ENCODE measurements at places on chromosomes 13 and 19.

DNA sequence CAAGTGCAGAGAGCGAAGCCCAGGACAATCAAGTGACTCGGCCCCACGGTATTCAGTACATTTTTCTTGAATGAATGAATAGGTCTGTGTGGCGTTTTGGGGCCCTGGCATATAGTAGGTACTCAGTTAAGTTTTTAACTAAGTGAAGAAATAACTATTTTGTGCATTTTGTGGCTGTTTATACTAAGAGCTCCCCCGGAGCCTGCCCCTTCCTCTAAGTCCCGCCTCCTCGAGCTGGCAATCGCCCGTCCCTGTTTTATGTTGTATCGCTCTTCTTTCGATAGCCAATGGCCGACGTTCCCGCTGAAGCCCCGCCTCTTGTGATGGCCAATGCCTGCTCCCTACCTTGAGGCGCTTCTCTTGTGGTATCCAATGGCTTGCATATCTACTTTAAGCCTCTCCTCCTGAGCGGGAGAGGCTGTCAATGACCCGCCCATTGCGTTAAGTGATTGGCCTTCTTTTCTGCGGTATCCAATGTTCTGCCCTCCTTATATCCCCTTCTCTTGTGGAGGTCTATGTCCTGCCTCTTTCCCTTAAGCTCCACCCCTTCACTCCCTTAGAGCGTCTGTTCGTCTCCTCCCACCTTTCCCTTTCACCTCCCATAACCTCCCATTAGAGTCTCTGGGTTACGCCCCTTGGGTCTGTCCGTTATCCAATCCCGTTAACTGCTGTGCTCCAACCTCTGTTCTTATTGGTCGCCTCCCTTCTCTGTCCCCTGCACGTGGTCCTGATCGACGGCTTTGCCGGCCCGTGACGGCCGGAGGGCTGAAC lies 509 bp upstream of the HDGFL2 start:
- DNase-seq: peak; percentile 100

- DNase-seq: no peak
Observed at GRCh38 chr19:8141726-8142512, 7.5 kb downstream of the FBN3 start.

GRCh38 chr13:96011291-96011872 lies 41.8 kb downstream of the UGGT2 start:
- no peak for DNase-seq

GRCh38 chr13:52033039-52033438 lies 8.5 kb downstream of the UTP14C start:
- DNase-seq: no peak

DNA sequence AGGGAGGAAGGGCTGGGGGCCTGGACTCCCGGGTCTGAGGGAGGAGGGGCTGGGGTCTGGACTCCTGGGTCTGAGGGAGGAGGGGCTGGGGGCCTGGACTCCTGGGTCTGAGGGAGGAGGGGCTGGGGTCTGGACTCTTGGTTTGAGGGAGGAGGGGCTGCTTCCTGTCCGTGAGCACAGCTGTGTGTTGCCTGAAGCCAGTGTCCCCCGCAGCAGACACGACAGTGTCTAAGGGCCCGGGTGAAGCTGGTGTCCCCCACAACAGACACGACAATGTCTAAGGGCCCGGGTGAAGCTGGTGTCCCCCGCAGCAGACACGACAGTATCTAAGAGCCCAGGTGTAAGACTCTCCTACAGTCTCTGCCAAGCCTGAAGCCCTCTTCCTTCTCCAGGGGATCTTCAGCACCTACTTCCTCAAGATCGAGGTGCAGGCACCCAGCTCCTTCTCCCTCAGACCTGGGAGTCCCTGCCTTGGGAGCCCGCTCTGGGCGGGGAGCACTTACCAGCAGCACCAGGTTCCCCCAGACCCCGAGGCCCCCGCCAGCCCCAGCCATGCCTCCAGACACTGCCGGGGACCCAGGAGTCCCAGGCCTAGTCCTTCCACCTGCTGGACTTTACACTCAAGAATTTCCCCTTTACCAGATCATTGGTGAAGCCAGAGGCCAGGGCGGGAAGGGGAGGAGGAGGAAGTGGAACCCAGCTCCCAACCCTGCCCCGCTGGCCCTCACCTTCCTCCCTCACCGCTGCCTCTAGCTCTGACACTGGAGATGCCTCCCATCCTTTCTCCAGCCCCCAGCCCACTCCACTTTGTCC lies at the start of gene PTPRH:
Gene PTPRH (minus strand): TSS at position 622 of the 813 bp plus-strand sequence. CDS start 68 bp downstream, at position 554.
- DNase-seq: no peak

- no peak for DNase-seq
Observed at GRCh38 chr19:28326746-28327145, 886.2 kb downstream of the UQCRFS1 start.

GRCh38 chr19:32368787-32369186 lies 23.4 kb downstream of the ZNF507 start:
- DNase-seq: no peak

DNA sequence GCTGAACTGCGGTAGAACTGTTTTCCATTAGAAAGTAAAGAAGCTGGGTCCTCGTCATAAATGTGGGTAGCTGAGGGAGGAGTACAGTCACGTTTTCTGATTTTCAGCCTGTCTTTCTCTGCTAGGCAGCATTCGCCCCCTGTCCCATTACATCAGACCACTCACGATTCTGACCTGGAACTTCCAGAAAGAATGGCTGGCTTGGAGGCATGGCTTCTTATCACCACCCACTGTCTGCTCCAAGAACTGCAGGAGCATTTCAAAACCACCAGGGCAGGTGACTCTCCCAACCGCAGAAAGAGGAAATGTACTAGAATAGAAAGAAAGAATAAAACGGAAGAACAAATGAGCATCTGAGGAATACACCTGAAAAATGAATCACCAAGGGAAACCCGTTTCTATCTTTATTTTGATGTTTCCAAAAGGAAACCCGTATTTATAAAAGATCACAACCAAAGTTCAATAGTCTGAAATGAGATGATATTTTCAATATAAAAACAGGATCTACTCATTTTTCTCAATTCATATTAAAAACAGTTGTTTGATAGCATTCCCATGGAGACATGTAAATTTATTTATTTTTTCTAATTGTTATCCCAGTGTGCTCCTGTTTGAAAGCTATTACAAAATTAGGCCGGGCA lies 22.1 kb upstream of the POMP start:
- DNase-seq: no peak

- DNase-seq: no peak
Observed at GRCh38 chr13:81319351-81319750, 978.4 kb upstream of the SPRY2 start.

GRCh38 chr13:51083706-51084105 lies 27.4 kb downstream of the C13orf42 start:
- no peak for DNase-seq

- no peak for DNase-seq
Observed at GRCh38 chr13:99422586-99423220, 78.6 kb upstream of the TM9SF2 start.

DNA sequence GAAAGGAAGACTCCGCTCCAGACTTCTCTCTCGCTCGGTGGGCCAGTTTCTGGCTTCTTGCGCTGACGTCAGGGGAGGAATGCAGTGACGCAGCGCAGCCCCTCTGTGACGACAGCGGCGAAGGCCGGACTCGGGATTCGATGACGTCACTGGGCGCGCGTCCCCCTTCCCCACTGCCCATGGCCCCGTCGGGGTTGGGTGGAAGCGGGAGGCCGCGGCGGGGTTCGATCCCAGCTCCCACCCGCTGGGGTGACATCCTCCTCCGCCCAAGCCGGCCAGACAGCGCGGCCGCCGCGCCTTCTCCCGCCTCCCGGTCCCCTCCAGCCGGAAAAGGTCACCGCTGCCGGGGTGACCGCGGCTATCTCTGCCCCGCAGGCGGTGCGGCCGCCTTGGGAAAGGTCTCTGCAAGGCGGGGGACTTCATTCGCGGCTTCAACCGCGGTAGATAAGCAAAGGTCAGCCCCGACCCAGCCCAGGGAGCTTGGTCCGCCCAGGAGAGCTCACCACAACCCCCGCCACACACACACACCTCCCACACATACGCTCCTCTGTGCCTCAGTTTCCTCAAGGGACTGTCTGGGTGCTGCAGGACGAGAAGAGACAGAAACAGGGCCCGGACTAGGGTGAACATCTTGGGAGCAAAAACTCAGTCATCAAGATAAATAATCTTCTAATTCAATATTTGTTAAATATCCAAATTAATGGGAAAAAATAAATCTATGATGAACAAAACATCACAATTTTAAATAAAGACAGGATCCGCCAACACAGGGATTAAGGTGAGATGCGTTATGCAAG lies 844 bp upstream of the RFX1 start:
- no peak for DNase-seq

DNA sequence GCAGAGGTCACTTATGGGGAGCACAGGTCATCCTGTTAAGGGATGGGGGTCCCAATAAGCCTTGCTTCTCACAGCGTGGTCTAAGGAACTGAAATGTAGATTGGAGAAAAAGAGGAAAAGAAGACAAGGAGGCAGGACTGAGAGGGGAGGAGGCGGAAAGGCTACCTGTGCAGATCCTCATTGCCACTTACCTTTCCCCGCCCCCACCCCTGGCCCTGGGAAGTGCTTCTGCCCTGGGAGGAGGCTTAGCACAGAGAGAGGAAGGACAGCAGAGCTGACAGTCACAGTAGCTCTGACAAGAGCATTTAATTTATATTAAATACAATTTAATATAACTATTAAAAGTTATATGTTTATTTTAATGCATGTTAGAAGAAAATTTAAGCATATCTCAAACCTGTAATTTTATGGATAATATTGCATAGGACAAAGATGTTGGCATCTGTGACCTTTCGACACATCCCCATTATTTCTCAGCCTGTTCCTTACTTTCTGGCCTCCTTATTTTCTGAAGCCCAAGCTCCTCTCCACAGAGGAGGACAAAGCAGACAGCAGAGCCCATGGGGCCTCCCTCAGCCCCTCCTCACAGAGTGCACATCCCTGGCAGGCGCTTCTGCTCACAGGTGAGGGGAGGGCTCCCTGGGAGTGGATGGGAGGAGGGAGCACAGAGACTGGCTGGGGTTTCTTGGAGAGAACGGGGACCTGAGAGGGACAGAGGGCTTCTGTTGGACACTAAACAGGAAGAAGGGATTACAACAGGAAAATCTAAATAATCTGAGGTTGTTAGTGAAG lies 23.4 kb downstream of the CEACAM21 start:
- peak; percentile 83 for DNase-seq

All from NCI-H1417 (cell line).